ENCODE measurements at places on chromosomes 12 and 14.

- no peak for DNase-seq
Observed at GRCh38 chr14:92632546-92633273, 115.7 kb downstream of the LGMN start.

GRCh38 chr14:55458800-55459515 is 18.5 kb upstream of the TBPL2 start:
- DNase-seq, result no peak

DNA sequence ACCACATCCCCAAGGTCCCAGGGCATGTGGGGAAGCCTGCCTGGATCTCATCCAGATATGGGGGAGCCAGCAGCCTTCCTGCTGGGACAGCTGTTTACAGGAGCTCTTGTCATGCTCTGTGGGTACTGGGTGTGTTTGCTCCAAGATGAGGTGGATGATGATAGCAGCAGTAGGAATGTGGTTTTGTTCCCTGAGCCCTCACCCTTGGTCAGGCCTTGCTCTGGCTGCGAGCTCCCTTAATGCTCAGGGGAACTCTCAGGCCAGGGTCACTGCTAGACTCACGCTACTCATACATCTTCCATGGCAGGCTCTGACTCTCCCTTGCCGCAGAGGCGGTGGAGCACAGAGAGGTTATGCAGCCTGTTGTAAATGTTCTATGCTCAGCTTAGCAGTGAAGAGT is 990.3 kb downstream of the AACS start:
- no peak for DNase-seq

DNA sequence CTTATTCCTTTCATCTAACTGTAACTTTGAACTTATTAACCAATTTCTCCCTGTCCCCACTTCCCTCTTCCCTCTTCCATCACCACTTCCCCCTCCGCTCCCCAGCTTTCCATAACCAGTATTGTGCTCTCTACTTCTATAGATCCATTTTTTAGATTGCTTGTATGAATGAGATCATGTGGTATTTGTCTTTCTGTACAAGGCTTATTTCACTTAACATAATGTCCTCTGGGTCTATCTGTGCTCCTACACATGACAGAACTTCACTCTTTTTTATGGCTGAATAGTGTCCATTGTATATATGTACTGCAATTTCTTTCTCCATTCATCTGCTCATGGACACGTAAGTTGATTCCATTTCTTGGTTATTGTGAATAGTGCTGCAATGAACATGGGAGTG is 14.4 kb downstream of the ERP27 start:
- no peak for DNase-seq

- DNase-seq, result no peak
Observed at GRCh38 chr14:99855271-99855670, 62.1 kb downstream of the EML1 start.

DNA sequence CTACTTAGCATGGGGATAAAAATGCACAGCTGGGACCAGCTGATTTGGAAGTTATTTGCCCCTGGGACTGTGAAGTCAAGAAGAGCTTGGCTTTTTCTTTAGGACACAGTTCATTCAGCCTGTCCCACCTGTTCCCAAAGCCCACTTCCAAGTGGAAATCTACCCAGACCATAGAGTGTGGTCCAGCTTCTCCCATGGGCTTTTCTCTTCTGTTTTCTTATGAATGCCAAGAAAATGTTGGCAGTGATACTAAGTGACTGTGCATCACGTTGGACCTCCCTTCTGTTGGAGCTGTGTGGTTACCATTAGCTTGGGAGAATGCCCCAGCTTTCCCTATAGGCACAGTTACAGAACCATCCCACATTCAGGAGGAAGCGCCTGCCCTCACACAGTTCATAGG is 89.4 kb downstream of the NT5DC3 start:
- DNase-seq, result no peak

GRCh38 chr12:114690267-114691135 is 6.5 kb upstream of the TBX3 start:
- DNase-seq, result no peak

GRCh38 chr12:10027721-10028120 is 2.8 kb upstream of the CLEC9A start:
- no peak for DNase-seq

GRCh38 chr14:36900846-36901245 is 239.2 kb downstream of the PAX9 start:
- no peak for DNase-seq

DNA sequence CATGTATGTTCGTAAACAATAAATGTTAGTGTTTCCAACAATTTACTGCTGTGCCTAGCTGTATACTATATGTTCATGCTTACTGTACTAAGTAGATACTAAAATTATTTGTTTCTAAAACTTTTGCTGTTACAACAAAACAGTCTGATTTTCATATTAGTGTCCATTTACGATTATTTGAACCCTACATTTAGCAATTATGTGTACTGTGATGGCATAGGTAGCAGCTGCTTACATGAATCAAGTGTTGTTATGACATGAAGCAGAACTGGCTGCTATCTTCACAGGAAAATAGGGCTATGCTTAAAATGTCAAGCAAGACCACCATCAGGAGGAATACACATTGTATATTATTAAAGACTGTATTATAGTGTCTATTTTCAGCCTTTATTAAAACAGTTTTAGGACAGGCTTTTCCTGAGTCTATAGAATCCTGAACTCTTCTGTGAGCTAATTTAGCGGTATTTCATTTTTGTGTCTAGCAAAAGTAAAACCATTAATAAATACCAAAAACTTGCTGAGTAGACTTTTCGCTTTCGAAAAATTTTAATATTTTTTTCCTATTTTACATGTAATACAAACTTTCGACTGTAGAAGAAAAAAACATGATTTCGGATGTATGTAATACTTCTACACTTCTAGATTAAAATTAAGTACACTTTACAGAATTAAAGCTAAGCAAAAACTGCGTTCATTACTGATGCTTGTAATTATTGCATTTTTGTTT is 1.1 kb upstream of the WDR89 start:
- no peak for DNase-seq

GRCh38 chr12:55681142-55682077 is 26.3 kb downstream of the ITGA7 start:
- peak; percentile 7 for DNase-seq

DNA sequence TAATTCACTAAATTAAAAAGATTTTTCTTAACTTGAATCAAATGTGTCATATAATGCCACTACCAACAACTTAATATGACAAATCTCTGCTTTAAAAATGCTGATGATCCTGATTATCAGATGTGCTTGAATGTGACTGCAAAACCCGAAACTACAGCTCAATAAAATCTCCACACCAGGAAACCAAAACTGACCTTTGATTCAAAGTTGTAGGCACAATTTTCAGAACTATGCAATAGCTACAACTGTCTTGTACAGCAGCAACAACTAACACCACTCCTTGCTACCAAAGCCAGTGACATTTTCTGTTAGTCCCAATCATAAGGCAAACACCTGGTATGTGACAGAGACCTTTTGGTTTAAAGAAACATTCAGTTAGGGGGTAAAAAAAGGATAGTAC is 147.3 kb downstream of the CEP83 start:
- DNase-seq, result no peak

GRCh38 chr14:41608681-41609390 is 2.2 kb downstream of the LRFN5 start:
- no peak for DNase-seq

GRCh38 chr12:98439981-98440581 is 75.3 kb upstream of the TMPO start:
- DNase-seq, result peak; percentile 21

DNA sequence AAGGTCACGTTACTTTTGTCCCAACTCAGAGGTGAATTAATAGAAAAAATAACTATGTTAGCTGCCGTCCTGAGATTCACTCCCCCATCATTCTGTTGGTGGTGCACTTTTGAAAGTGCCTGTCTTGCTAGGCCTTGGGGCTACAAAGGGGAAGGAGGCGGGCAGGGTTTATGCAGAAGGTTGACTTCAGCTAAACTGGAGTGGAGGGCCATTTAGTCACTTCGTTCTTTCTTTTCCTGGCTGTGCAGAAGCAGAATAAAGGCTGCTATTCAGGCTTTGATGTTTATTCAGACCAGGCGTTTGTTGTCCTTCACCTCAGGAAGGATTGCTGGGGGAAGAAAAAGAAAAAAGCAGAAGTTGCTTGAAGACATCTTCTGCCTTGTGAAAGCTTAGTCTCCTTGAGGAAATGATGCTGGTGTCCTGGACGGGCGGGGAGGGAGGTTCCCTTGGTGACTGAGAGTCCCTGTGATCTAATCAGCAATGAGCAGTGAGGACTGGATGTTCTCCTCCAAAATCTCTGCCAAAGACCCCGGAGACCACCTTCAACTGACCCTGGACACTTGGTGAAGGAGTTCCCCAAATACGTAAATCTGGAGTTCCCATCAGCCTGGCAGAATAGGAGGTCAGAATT is 4.0 kb downstream of the GLT1D1 start:
- no peak for DNase-seq

GRCh38 chr12:119375883-119376190 is 41.3 kb downstream of the CCDC60 start:
- no peak for DNase-seq

DNA sequence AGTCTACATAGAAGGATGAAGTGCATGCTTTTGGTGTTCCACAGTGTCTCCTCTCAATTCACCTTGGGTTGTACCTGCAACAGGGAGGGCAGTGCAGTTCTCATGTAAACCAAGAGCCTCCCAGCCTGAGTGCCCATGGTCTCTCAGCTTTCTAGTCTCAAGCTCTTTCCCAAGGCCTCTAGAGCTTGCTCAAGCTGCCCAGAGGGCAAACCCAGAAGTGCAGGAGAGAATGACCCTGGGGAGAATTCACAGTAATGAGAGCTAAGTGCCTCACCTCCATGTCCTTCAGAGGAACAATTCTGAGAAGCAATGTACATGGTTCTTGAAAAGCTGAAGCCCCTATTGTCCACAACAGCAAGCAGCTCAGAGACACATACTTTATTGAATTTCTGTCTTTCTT is 180.5 kb downstream of the BCAT1 start:
- DNase-seq, result no peak

GRCh38 chr14:104739546-104740516 is 13.1 kb upstream of the SIVA1 start:
- DNase-seq, result no peak

DNA sequence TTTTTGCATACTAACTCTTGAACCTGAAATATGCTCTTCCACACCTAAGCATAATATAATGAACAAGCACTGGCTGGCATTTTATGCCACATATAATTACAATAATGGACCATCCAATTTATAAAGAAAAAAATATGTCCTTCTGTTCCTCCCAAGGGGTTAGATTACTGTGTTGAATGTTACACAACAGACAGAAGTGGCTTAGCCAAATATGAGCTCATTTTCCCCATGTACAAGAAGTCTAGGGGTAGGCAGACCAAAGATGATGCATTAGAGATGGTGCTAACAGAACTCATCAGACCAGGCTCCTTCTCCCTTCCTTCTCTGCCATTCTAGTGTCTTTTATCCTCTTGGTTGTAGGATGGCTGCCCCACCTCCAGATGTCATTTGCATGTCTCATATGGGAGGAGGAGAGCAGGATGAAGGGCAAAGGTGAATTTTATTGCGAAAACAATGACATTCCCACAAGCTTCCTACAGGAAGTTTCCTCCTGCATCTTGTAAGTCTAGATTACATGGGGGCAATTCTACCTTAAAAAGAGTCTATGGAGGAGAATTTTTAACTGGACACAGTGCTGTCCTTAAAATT is 43.9 kb upstream of the SLC2A13 start:
- DNase-seq, result no peak

DNA sequence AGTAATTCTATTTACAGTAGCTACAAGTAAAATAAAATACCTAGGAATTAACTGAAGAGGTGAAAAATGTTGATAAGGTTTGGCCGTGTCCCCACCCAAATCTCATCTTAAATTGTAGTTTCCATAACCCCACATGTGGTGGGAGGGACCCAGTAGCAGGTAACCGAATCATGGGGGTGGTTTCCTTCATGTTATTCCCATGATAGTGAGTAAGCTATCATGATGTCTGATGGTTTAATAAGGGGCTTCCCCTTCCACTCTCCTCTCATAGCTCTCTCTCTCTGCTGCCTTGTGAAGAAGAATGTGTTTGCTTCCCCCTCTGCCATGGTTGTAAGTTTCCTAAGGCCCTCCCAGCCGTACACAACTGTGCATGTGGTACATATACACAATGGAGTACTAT is 1170.7 kb downstream of the BCL11B start:
- DNase-seq, result no peak

GRCh38 chr12:14384783-14385638 is 19.5 kb downstream of the ATF7IP start:
- DNase-seq, result peak; percentile 66

DNA sequence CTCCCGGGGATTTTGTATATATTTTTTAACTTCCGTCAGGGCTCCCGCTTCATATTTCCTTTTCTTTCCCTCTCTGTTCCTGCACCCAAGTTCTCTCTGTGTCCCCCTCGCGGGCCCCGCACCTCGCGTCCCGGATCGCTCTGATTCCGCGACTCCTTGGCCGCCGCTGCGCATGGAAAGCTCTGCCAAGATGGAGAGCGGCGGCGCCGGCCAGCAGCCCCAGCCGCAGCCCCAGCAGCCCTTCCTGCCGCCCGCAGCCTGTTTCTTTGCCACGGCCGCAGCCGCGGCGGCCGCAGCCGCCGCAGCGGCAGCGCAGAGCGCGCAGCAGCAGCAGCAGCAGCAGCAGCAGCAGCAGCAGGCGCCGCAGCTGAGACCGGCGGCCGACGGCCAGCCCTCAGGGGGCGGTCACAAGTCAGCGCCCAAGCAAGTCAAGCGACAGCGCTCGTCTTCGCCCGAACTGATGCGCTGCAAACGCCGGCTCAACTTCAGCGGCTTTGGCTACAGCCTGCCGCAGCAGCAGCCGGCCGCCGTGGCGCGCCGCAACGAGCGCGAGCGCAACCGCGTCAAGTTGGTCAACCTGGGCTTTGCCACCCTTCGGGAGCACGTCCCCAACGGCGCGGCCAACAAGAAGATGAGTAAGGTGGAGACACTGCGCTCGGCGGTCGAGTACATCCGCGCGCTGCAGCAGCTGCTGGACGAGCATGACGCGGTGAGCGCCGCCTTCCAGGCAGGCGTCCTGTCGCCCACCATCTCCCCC is 777 bp downstream of the ASCL1 start:
- DNase-seq, result no peak

GRCh38 chr14:62667421-62667914 is 377.8 kb downstream of the KCNH5 start:
- no peak for DNase-seq

DNA sequence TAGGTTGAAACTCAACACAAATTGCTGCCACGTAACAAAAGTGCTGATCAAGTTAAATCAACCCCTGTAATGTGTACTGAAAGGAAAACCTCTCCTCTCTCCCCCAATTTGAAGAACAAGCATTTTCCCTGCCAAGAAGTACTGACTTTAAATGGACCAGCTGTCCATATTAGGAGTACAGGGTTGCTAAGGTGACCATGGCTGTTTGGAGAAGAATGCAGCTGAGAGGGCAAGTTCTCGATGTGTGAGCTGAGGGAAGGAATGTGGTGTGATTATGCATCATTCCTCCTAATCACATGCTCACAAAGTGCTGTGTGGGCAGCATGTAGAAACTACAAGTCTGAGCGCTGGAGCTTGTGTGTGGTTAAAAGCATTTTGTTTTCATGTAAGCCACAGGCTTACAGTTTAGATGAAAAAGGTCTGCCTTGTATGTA is 50.9 kb upstream of the CCT2 start:
- DNase-seq, result peak; percentile 21

- peak; percentile 35 for DNase-seq
Observed at GRCh38 chr14:70955543-70956480, 48.6 kb downstream of the PCNX1 start.

- no peak for DNase-seq
Observed at GRCh38 chr12:544941-545635, 85.3 kb downstream of the B4GALNT3 start.

Data from activated CD4-positive, alpha-beta T cell treated with anti-CD3 and anti-CD28 coated beads, Interleukin-2, amount 50 U/mL, for 48 hours (primary cell).